HFFc6 (cell line): ENCODE measurements at places on chromosomes 1 and 21.

GRCh38 chr1:77948841-77949424, 29.9 kb downstream of the FUBP1 start:
- DNase-seq = peak; percentile 37

DNA sequence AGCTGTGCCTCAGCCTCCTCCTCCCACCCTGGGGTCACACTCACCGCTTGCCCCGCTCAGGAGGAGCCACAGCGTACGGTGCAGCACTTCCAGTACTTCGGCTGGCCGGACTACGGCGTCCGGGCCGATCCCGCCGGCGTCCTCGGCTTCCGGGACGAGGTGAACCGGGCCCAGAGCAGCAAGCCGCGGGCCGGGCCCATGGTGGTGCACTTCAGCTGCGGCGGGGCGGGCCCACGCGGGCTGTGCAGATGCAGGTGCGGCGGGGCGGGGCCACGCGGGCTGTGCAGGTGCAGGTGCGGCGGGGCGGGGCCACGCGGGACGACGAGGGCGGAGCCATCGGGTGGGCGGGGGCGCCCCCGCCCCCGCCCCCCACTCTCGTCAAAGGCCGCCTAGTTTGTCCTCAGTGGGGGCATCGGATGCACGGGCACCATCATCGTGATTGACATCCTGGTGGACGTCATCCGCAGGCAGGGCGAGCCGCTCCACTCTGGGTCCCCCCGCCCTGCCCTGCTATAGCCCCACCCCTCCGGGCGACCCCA, 5.5 kb downstream of the RNF223 start:
- no peak for DNase-seq

DNA sequence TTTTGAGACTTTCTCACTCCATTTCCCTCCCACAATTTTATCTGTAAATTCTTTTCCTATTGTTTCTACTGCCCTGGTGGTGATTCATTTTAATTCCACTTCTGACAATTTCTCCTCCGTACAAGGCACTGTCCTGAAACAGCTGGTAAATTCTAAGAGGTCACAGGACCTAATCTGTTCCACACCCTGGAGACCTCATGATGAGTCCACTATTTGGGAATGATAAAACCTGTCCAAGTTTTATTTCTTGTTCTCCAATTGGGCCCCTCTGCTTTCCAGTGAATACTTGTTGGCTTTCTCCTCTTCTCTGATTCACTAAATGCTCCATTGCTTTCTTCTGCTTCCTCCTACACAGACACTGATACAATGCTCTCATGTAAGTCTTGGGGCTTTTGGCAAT, 343.1 kb upstream of the DUSP10 start:
- peak; percentile 65 for DNase-seq

DNA sequence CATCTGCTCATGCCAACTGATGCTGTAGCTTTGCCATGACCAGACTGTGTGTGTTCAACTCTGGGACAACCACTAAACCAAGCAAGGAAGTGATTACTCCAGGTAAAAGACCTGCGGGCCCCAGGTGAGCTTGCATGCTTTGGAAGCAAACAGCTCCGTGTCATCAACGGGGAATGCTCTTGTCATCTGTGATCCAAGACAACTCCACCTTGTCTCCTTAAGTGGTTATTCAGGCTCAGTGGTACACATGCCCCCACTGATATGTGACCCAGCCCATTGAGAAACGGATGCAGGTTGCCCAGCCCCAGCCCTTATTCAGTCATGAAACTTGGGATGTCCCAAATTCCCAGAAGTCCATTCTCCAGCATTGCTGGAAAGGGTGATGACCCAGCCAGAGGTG, 89.0 kb downstream of the TIAM1 start:
- DNase-seq = no peak

GRCh38 chr1:43573066-43573800, 42.5 kb downstream of the PTPRF start:
- DNase-seq = no peak
